Lower lobe of right lung (tissue), 2 donors: ENCODE measurements at places on chromosomes 7 and 10. TPM values are rescaled to one million over a fixed set of nuclear protein-coding genes. Genes with fewer than 3 reads are reported as not detected.

Gene ZC3HAV1L
- 7.1 TPM for total RNA-seq

Gene KDM7A
- 17.9 TPM for total RNA-seq

Gene SPDYE11
- not detected for total RNA-seq

Gene NT5C3A
- total RNA-seq, result 30.3 TPM

Gene NODAL
- total RNA-seq, result not detected

Gene CNPY1
- total RNA-seq, result not detected

Gene OR9A2
- total RNA-seq, result not detected

Gene ETV1
- total RNA-seq, result 89.0 TPM

Gene CAV1
- 531 TPM for total RNA-seq

Gene OR6V1
- not detected for total RNA-seq

Gene MTURN
- 39.4 TPM for total RNA-seq

Gene TRPV5
- not detected for total RNA-seq

DNA sequence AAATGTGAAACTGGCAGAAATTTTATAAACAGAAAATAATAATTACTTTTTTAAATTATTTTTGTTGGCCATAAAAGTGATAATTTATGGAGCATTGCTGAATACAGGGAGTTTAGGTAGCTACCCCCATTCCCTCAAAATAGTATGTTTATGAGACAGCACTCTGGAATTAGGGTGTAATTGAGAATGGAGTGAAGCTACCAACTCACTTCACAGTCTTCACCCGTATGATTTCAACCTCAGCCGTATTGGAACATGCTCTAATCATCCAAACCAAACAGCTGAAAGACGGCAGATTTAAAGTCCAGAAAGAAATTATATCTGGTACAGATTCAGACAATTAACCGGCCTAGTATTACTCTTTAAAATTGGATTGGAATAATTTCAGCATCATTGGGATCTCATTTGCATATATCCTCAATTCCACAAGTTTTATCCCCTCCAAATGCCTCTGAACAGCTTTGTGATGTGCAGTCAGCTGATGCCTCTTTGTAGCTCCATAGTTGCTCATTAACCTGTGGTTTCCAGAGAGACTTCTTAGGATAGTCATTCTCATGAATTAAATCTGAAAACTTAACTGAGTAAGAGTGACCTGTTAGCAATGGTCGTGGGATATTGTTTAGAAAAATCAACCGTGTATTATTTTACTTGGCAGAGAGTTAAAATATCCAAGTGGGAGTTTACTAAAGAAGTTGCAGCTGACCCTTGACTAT lies 59.1 kb upstream of the GJD4 start:
- no peak for DNase-seq
- H3K4me3 ChIP-seq, result no peak overlapping the region
- no peaks in the 10 kb centered on the region for H3K4me1 ChIP-seq
- H3K27me3 ChIP-seq, result no peaks in the 10 kb centered on the region
- H3K27ac ChIP-seq, result no peak overlapping the region

- H3K27ac ChIP-seq, result no peak overlapping the region
- DNase-seq, result no peak
These were observed 45.1 kb upstream of the GSAP start for GRCh38 chr7:77461246-77461645.

GRCh38 chr10:89163265-89163995 lies 43.7 kb downstream of the CH25H start:
- no peaks in the 10 kb centered on the region for H3K4me1 ChIP-seq
- no peaks in the 10 kb centered on the region for H3K27me3 ChIP-seq
- peak overlapping the region; percentile 34 for H3K27ac ChIP-seq
- no peak overlapping the region for H3K4me3 ChIP-seq

GRCh38 chr10:49831352-49832035 lies 69.4 kb upstream of the OGDHL start:
- no peak overlapping the region for H3K4me3 ChIP-seq
- no peaks in the 10 kb centered on the region for H3K27me3 ChIP-seq
- no peaks in the 10 kb centered on the region for H3K4me1 ChIP-seq
- H3K27ac ChIP-seq, result no peak overlapping the region

DNA sequence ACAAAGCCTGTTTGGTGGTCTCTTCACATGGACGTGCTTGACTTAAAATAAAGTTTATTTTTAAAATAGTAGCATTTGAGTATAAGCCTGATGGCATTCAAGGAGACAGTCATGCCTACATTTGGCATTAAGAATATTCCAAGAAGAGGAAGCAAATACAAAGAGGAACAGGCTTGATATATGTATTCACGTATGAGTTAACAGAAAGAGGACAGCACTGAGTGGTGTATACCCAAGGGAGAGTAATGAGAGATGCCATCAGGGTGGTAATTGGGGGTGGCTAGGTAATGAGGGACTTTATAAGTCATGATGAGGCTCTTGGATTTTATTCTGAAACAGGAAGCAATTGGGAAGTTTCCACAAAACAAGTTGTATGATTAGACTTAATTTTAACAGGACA lies 363.3 kb downstream of the SEMA3D start:
- no peak for DNase-seq
- no peaks in the 10 kb centered on the region for H3K27me3 ChIP-seq
- no peaks in the 10 kb centered on the region for H3K4me1 ChIP-seq

- H3K4me3 ChIP-seq, result no peak overlapping the region
- DNase-seq, result no peak
- peaks cover 9% of the 10 kb centered on the region for H3K4me1 ChIP-seq
- no peaks in the 10 kb centered on the region for H3K27me3 ChIP-seq
- no peak overlapping the region for H3K27ac ChIP-seq
These were observed 56.1 kb downstream of the HIBADH start for GRCh38 chr7:27606270-27607209.

GRCh38 chr10:21721000-21721665 lies 187.1 kb downstream of the MLLT10 start:
- no peak overlapping the region for H3K4me3 ChIP-seq
- H3K27me3 ChIP-seq, result no peaks in the 10 kb centered on the region
- peaks cover 20% of the 10 kb centered on the region for H3K4me1 ChIP-seq

DNA sequence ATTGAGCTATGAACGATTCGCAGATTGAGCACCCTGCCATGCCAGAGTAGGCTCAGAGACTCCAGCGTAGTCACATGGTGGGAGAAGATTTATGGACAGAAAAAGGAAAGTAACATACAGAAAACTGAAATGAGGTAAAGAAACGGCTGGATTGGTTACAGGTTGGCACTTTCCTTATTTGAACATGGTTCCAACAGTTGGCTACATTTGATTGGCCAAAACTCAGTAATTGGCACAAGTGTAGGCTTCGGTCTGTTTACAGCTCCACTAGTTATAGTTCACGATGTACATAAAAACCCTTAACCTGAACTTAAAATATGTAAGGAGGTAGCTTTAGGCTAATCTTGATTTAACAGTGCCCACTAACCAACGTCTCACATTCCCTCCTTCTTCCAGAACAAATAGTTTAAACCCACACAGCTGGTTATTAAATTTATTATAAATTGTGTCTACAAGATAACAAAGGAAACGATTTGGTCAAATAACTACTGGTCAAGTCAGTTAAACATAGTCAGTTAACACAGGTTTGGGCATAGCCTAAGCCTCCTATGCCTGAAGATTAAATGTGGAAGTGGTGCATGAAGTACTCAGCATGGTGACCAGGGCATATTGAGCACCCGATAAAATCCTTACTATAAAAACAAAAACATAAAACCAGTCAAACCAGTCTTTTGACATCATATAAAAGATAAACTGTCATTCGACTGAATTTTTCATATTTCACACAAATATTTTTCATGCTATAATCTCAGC lies 17.9 kb upstream of the MTERF1 start:
- no peaks in the 10 kb centered on the region for H3K4me1 ChIP-seq
- no peak overlapping the region for H3K4me3 ChIP-seq
- H3K36me3 ChIP-seq, result no peaks in the 10 kb centered on the region
- DNase-seq, result no peak
- H3K27ac ChIP-seq, result no peak overlapping the region

DNA sequence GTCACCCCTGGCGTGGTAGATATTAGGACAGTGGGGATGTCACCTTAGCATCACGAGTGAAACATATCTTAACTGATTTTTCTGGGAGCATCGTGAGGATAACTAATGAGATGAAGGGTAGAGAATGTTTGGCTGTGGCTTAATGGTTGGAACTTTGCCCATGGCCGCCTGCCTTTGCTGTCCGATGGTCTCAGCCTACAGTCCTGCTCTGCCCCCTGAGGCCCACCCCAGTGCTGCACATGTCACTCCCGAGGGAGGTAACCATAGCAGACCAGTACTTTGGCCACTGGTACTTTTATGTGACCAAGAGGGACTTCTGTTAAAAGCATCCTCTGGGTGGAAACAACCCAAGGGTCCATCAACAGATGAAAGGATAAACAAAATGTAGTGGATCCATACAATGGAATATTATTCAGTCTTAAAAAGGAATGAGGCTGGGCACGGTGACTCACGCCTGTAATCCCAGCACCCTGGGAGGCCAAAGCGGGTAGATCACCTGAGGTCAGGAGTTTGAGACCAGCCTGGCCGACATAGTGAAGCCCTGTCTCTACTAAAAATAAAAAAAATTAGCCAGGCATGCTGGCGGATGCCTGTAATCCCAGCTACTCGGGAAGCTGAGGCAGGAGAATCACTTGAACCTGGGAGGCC lies 58.4 kb downstream of the TACR2 start:
- H3K36me3 ChIP-seq, result peaks cover 19% of the 10 kb centered on the region
- H3K4me3 ChIP-seq, result no peak overlapping the region
- no peak overlapping the region for H3K27ac ChIP-seq

DNA sequence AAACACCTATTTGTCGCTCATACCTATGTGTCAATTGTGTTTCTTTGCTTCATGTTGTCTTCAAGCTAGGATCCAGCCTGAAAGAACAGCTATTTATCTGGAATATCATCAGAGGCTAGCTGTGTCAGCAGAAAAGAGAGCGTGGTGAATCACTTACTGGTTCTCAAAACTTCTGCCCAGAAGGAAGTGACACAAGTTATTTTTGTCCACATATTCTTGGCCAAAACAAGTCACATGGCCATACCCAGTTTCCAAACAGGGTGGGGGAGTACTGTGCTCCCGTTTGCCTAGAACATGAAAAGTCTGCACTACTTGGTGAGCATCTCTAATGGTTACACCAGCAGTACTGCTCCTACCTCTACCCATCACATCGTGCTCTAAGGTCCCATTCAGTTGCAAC lies 160.9 kb upstream of the CSTF2T start:
- H3K4me3 ChIP-seq, result no peak overlapping the region
- no peaks in the 10 kb centered on the region for H3K4me1 ChIP-seq
- no peak for DNase-seq
- H3K27me3 ChIP-seq, result no peaks in the 10 kb centered on the region

DNA sequence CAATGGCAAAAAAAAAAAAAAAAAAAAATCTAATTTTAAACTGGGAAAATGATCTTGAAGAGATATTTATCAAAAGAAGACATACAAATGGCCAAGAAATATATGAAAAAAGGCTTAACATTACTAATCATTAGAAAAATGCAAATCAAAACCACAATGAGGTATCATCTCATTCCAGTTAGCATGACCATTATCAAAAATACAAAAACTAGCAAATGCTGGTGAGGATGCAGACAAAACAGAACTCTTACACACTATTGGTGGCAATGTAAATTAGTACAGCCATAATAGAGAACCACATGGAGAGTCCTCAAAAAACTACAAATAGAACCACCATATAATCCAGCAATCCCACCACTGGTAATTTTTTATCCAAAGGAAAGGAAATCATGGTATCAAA lies 489.6 kb downstream of the TNS3 start:
- no peaks in the 10 kb centered on the region for H3K36me3 ChIP-seq
- peaks cover 3% of the 10 kb centered on the region for H3K4me1 ChIP-seq
- H3K27ac ChIP-seq, result no peak overlapping the region

- no peak overlapping the region for H3K27ac ChIP-seq
- no peaks in the 10 kb centered on the region for H3K36me3 ChIP-seq
- no peak for DNase-seq
- no peaks in the 10 kb centered on the region for H3K4me1 ChIP-seq
- no peaks in the 10 kb centered on the region for H3K27me3 ChIP-seq
These were observed 1269.8 kb downstream of the XPNPEP1 start for GRCh38 chr10:108653531-108653930.

DNA sequence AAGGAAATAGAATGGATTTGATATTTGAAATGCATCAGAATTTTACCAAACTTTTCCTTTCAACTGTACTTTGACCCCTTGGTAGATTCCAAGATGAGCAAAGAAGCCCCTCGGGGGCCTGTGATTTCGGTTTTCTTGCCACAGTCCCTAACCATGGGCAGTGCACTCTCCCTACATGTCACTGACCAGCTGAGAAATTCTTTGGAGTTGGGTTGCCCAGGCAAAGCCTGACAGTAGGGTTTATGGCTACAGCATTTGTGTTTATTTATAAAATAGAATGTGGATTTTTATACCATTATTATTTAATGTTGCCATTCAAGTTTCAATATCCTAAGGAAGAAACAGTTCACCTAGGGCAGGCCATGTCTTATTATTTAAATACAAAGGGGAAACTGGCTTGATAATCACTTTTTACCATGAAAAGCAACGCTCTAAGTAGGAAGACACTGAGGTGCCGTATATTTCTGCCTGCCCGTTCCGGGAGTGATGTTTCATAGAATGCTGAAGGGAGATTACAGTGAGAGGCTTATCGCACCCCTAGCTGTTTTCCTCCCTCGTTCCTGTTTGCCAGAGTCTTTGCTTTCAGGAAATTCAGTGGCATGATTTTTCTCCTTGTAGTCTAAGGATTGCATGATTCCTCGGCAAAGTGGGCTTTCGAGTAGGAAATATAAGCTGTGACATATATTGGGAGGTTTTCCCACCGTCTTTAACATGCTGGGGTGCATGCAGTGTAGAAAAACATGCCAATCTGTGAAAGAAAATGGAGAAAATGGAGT lies 35.8 kb downstream of the WIPF3 start:
- H3K27me3 ChIP-seq, result no peaks in the 10 kb centered on the region
- H3K36me3 ChIP-seq, result no peaks in the 10 kb centered on the region
- no peaks in the 10 kb centered on the region for H3K4me1 ChIP-seq
- no peak overlapping the region for H3K4me3 ChIP-seq
- no peak overlapping the region for H3K27ac ChIP-seq

DNA sequence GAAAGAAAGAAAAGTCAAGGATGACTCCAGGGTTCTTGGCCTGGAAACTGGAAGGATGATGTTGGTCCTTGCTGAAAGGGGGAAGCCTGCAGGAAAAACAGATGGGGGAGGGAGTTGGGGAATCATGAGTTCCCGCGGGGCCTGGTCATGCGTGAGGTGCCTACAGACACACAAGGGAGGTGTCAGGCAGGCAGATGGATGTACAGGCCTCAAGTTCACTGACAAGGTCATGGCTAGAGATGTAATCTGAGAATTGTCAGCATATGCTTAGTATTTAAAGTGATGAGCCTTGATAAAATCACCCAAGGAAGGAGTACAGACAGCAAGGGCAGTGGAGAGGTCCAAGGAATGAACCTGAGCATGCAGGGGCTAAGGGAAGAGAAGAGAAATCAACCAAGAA lies 46.8 kb downstream of the DLG5 start:
- no peak overlapping the region for H3K4me3 ChIP-seq
- no peaks in the 10 kb centered on the region for H3K36me3 ChIP-seq
- peaks cover 17% of the 10 kb centered on the region for H3K4me1 ChIP-seq
- H3K27ac ChIP-seq, result no peak overlapping the region
- no peaks in the 10 kb centered on the region for H3K27me3 ChIP-seq

GRCh38 chr10:62046522-62047227 lies 145.2 kb downstream of the ARID5B start:
- H3K27me3 ChIP-seq, result no peaks in the 10 kb centered on the region
- H3K36me3 ChIP-seq, result peaks cover 2% of the 10 kb centered on the region
- H3K4me1 ChIP-seq, result peaks cover 56% of the 10 kb centered on the region
- DNase-seq, result no peak
- H3K4me3 ChIP-seq, result no peak overlapping the region
- peak overlapping the region; percentile 87 for H3K27ac ChIP-seq

- peaks cover 26% of the 10 kb centered on the region for H3K36me3 ChIP-seq
- H3K27ac ChIP-seq, result peak overlapping the region; percentile 9
- H3K27me3 ChIP-seq, result no peaks in the 10 kb centered on the region
- no peak for DNase-seq
These were observed 14.2 kb downstream of the FBH1 start for GRCh38 chr10:5904227-5904626.

GRCh38 chr10:28558186-28558585 lies 25.3 kb downstream of the WAC start:
- no peak for DNase-seq
- H3K27ac ChIP-seq, result no peak overlapping the region
- H3K36me3 ChIP-seq, result peaks cover 36% of the 10 kb centered on the region
- H3K4me1 ChIP-seq, result peaks cover 75% of the 10 kb centered on the region
